ENCODE measurements at places on chromosomes 4 and X. TPM values are rescaled to one million over a fixed set of nuclear protein-coding genes. Genes with fewer than 3 reads are reported as not detected.

Gene COMMD8
- total RNA-seq, result 24.9 TPM

Gene GJB1
- total RNA-seq, result not detected

- H3K4me3 ChIP-seq, result peak overlapping the region; percentile 91
- peaks cover 19% of the 10 kb centered on the region for H3K36me3 ChIP-seq
- H3K27me3 ChIP-seq, result peaks cover 8% of the 10 kb centered on the region
- peaks cover 36% of the 10 kb centered on the region for H3K4me1 ChIP-seq
Measured at GRCh38 chr4:110196871-110197528, 1.4 kb downstream of the ELOVL6 start.

GRCh38 chr4:147019091-147019490 is 73.4 kb upstream of the TTC29 start:
- H3K27ac ChIP-seq, result no peak overlapping the region
- no peak overlapping the region for H3K4me3 ChIP-seq
- H3K36me3 ChIP-seq, result no peaks in the 10 kb centered on the region

Gene GNL3L
- 36.7 TPM for total RNA-seq

Gene INTU
- not detected for total RNA-seq

- no peak overlapping the region for H3K4me3 ChIP-seq
- H3K27ac ChIP-seq, result no peak overlapping the region
- peaks cover 5% of the 10 kb centered on the region for H3K27me3 ChIP-seq
- H3K4me1 ChIP-seq, result peaks cover 11% of the 10 kb centered on the region
- H3K36me3 ChIP-seq, result no peaks in the 10 kb centered on the region
Measured at GRCh38 chrX:47518144-47518543, 35.1 kb upstream of the ZNF41 start.

DNA sequence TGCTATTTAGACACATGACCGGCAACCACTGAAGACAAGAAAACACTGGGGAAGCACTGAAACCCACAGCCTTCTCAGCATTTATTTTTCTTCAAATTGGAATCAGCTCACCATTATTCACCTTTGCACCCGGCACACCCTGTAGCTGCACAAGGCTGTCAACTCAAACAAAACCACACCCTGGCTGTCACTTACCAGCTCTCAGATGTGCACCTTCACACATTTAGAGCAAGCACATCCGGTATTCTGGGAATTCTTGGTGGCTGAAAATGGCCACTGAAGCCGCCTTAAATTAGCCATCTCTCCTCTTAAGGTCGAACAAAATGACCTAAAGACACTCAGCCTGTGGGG is 5.9 kb downstream of the ZFYVE28 start:
- H3K36me3 ChIP-seq, result peaks cover 3% of the 10 kb centered on the region
- H3K4me1 ChIP-seq, result peaks cover 84% of the 10 kb centered on the region
- H3K27me3 ChIP-seq, result no peaks in the 10 kb centered on the region

- no peak overlapping the region for H3K4me3 ChIP-seq
- DNase-seq, result no peak
Measured at GRCh38 chrX:11059933-11060332, 51.2 kb upstream of the HCCS start.

DNA sequence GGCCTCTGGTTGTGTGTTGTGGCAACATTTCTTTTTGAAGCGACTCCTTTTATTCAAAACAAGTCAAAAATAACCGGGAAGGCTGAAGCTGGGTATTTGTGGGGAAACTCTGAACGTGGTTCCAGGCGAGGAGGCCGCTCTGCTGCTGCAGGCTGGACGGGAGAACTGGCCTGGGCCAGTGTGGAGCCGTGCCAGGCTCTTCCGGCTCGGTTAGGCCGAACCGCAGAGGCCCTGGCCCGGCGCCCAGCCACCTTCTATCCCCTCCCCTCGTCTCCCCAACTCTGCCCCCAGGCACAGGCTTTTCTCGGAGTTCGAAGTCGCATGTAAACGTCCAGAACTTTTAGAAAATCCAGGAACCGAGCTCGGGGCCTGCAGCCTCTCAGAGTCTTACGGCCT is 2.4 kb upstream of the BCOR start:
- no peak overlapping the region for H3K4me3 ChIP-seq
- no peak overlapping the region for H3K27ac ChIP-seq
- peaks cover 4% of the 10 kb centered on the region for H3K36me3 ChIP-seq
- DNase-seq, result no peak

Gene STS
- 1.3 TPM for total RNA-seq

Gene UXT
- 162 TPM for total RNA-seq

GRCh38 chr4:134906404-134907023 is 704.9 kb upstream of the PABPC4L start:
- H3K4me1 ChIP-seq, result no peaks in the 10 kb centered on the region
- H3K27me3 ChIP-seq, result no peaks in the 10 kb centered on the region
- H3K4me3 ChIP-seq, result no peak overlapping the region
- H3K36me3 ChIP-seq, result no peaks in the 10 kb centered on the region
- no peak for DNase-seq

- H3K4me3 ChIP-seq, result no peak overlapping the region
- H3K36me3 ChIP-seq, result no peaks in the 10 kb centered on the region
- H3K27me3 ChIP-seq, result peaks cover 17% of the 10 kb centered on the region
- no peak for DNase-seq
Measured at GRCh38 chr4:109313168-109314133, 11.0 kb upstream of the COL25A1 start.

DNA sequence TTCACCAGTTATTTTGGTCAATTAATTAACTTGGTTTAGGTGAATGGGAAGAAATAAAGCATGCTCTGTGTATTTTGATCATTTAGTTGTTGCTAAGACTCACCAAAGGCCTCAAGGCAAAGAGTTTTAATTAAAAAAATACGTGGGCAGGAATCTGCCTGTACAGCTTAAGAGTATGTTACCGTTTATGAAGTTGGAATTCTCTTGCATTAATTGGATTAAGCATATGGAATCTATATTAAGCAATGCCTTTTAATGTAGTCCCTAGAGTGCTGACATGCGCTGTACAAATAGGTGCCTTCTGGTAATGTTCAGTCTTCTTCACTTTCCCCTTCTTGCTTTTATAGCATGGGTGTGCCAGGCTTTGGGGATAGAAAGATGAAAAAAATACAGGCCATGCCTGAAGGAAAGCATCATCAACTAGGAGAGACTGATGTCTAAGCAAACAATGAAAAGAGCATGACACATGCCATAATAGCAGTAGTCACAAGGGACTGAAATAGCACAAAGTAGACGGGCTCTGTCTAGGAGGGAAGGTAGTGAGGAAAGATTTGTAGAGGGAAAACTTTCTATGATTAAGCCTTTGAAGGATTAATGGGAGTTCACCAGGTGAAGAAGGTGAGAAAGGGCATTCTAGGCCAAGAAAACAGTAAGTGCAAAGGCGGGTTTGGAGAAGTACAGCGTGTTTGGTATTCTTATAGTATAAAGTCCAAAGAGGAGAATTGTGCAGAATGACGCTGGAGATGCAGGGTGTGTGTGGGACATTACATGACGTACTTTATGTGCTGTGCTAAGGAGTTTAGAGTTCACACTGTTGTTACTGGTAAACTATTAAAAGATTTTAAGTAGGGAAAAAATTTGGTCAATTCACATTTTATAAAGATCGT is 226.1 kb upstream of the ANXA3 start:
- H3K27me3 ChIP-seq, result peaks cover 23% of the 10 kb centered on the region
- no peaks in the 10 kb centered on the region for H3K36me3 ChIP-seq

DNA sequence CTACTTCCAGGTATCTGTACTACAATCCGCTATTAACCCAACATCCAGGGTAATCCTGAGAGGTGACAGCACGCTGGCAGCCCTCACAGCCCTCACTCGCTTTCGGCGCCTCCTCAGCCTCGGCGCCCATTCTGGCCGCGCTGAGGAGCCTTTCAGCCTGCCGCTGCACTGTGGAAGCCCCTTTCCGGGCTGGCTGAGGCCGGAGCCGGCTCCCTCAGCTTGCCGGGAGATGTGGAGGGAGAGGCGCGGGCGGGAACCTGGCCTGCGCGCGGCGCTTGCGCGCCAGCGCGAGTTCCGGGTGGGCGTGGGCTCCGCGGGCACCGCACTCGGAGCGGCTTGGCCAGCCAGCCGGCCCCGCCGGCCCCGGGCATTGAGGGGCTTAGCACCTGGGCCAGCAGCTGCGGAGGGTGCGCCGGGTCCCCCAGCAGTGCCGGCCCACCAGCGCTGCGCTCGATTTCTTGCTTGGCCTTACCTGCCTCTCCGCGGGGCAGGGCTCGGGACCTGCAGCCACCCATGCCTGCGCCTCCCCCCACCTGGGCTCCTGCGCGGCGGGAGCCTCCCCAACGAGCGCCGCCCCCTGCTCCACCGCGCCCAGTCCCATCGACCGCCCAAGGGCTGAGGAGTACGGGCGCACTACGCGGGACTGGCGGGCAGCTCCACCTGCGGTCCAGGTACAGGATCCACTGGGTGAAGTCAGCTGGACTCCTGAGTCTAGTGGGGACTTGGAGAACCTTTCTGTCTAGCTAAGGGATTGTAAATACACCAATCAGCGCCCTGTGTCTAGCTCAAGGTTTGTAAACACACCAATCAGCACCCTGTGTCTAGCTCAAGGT is 87.3 kb downstream of the PRSS12 start:
- peak; percentile 20 for DNase-seq
- H3K27ac ChIP-seq, result no peak overlapping the region
- peak overlapping the region; percentile 47 for H3K4me3 ChIP-seq
- H3K27me3 ChIP-seq, result peaks cover 17% of the 10 kb centered on the region
- no peaks in the 10 kb centered on the region for H3K36me3 ChIP-seq

GRCh38 chr4:155392481-155393184 is 15.9 kb upstream of the MAP9 start:
- H3K36me3 ChIP-seq, result no peaks in the 10 kb centered on the region
- H3K27ac ChIP-seq, result no peak overlapping the region
- no peak overlapping the region for H3K4me3 ChIP-seq
- no peak for DNase-seq

- H3K27me3 ChIP-seq, result no peaks in the 10 kb centered on the region
- DNase-seq, result peak; percentile 61
- peak overlapping the region; percentile 6 for H3K4me3 ChIP-seq
- peak overlapping the region; percentile 75 for H3K27ac ChIP-seq
- peaks cover 29% of the 10 kb centered on the region for H3K4me1 ChIP-seq
- H3K36me3 ChIP-seq, result peaks cover 14% of the 10 kb centered on the region
Measured at GRCh38 chr4:101205916-101206315, 141.4 kb downstream of the PPP3CA start.

Gene PNMA3
- total RNA-seq, result 3.6 TPM

DNA sequence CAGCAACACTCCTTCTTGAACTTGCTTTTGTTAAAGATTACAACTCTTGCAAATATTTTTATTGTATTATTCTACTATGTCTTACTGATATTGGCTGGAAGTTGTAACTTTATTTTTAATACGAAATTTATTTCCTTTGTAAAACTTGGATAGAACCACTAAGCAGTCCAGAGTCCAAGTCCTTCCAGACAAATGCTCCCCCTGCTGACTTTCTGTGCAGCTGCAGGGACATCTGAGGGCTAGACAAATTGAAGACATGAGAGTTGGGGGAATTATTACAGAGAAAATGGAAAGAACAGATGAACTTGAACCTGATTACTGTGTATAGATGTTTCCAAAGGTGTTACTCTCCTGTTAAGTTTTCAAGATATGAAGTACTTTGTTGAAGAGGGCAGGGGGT is 238.8 kb downstream of the GRIA3 start:
- H3K4me3 ChIP-seq, result no peak overlapping the region
- peaks cover 3% of the 10 kb centered on the region for H3K27me3 ChIP-seq
- DNase-seq, result no peak
- H3K4me1 ChIP-seq, result no peaks in the 10 kb centered on the region
